ENCODE measurements at places on chromosomes 5 and 9. TPM values are rescaled to one million over a fixed set of nuclear protein-coding genes. Genes with fewer than 3 reads are reported as not detected.

GRCh38 chr9:77019926-77020412 is 514 bp downstream of the FOXB2 start:
- H3K27me3 ChIP-seq = peaks cover 98% of the 10 kb centered on the region
- no peak overlapping the region for H3K27ac ChIP-seq
- no peak overlapping the region for H3K4me3 ChIP-seq
- peaks cover 37% of the 10 kb centered on the region for H3K4me1 ChIP-seq

DNA sequence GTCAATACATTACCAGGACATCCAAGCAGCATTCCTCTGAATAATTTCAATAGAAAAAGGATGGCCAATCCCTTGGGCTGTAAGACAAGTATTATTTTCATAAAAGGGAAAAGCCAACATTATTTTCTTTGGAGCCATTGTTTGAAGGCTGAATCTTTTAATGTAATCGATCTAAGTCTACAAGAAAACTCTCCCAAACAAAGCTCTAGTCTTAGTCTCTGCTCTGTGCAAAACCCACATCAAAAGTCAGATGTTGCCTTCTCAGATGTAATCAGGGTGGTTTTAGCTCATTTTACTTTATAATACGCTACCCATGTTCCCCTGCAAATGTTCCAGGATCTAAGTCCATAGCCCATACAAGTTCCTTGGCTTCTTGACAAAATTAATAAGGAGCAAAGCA is 325.6 kb downstream of the TRPM3 start:
- H3K27ac ChIP-seq = no peak overlapping the region
- no peaks in the 10 kb centered on the region for H3K36me3 ChIP-seq
- no peaks in the 10 kb centered on the region for H3K4me1 ChIP-seq
- DNase-seq = no peak

GRCh38 chr9:116450378-116451139 is 236.5 kb upstream of the TRIM32 start:
- H3K36me3 ChIP-seq = peaks cover 2% of the 10 kb centered on the region
- H3K27me3 ChIP-seq = no peaks in the 10 kb centered on the region
- no peak for DNase-seq
- H3K4me1 ChIP-seq = no peaks in the 10 kb centered on the region
- H3K27ac ChIP-seq = no peak overlapping the region
- H3K4me3 ChIP-seq = no peak overlapping the region

The LRRC19 gene
- not detected for total RNA-seq

All from activated naive CD8-positive, alpha-beta T cell treated with anti-CD3 and anti-CD28 coated beads for 36 hours (primary cell).